Myocyte (in vitro differentiated cells): ENCODE measurements at places on chromosomes 6 and 20. TPM values are rescaled to one million over a fixed set of nuclear protein-coding genes. Genes with fewer than 3 reads are reported as not detected.

The CLPSL2 gene
- not detected in 2 replicates for total RNA-seq

The NRSN1 gene
- total RNA-seq: not detected in 2 replicates

The PRICKLE4 gene
- 1.3 and 3.5 TPM in 2 replicates for total RNA-seq

The NDUFAF5 gene
- 22.5 and 24.2 TPM in 2 replicates for total RNA-seq

The ABHD16A gene
- total RNA-seq: 58.9 and 66.0 TPM in 2 replicates
